ENCODE measurements at places on chromosomes 1 and 21.

DNA sequence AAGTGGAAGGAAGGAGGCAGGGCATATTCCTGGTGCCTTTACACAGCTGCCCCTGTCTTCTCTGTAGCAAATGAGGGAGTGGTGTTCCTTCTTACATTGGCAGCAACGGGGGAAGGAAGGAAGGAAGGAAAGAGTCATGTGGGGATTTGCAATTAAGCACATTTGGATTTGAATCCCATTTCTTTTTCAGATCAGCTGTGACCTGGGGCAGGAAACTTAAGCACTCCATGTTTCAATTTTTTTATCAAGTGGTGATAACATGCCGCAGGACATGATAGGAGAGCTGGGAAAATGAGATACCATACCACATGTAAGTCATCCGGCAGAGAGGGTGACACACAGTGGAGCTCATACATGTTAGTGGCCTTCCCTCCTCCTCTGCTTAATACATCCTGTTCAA lies 186.8 kb downstream of the APP start:
- DNase-seq = no peak

DNA sequence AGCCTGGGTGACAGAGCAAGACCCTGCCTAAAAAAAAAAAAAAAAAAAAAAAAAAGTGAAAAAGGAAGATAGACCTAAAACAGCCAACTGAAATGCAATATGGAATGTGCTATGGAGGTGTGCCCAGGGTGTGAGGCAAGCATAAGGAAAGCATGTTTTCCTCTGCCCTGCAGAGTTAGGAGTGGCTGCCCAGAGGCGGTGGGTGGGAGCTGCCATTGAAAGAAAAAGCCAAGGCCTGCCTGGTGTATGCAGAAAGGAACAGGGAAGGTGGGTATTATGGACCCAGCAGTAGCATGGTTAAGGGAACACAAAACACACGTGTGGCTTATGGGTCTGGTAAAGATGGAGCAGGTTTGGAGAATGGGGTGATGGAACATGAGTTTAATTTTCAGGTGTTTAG lies 8.9 kb downstream of the CD244 start:
- DNase-seq = no peak

GRCh38 chr1:108841703-108842102 lies 15.2 kb downstream of the AKNAD1 start:
- DNase-seq = no peak

GRCh38 chr1:89732643-89733222 lies 88.1 kb upstream of the LRRC8D start:
- DNase-seq = no peak

- DNase-seq = no peak
Observed at GRCh38 chr1:26537951-26538352, 8.4 kb downstream of the RPS6KA1 start.

- no peak for DNase-seq
Observed at GRCh38 chr1:24052220-24052619, 59.7 kb downstream of the MYOM3 start.

DNA sequence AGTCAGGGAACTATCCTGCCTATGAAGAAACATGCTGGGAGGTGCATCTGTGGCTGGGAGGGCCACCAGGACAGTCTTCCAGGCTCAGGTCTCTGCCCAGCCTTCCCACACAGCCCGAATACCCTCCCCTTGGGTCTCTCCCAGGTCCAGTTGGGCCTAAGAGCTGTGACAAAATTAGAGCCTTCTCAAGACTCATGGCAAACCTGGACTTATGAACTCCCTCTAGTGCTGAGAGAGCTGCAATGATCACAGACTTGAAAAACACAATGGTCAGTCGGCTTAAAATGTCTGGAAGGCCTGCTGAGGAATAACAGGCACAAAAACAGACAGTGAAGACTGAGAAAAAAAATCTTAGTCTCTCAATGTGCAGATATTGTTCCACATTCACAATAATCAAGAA lies 325.1 kb downstream of the BRINP2 start:
- DNase-seq = no peak

DNA sequence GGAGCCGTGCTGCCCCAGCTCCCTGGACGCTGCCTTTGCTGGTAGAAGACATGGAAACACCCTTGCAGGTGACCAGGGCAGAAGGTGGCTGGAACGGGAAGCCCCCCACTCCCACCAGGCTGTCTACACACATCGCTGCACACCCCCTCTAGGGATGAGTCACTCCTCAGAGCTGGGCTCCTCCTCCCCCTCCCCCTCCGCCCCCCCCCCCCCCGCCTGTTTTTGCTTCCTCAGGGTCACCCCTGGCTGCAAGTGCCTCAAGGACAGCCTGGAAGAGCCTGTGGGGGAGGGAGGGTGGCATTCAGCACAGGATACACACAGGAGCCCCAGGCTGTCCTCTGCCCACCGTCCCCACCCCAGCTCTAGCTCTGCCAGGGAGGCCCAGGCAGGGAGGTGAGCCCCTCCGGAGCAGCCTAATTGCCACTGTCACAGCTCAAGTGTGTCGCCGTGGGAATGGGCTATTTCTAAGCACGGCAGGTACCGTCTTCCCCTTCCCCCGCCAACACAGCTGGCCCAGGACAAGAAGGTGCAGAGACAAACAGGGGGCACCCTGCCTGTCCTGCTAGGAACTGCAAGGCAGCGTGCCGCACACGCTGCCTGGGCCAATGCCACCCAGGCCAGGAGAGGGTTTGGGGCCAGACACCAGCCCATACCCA lies 2.5 kb downstream of the FNDC10 start:
- no peak for DNase-seq

GRCh38 chr1:190809312-190809711 lies 331.6 kb upstream of the BRINP3 start:
- no peak for DNase-seq

DNA sequence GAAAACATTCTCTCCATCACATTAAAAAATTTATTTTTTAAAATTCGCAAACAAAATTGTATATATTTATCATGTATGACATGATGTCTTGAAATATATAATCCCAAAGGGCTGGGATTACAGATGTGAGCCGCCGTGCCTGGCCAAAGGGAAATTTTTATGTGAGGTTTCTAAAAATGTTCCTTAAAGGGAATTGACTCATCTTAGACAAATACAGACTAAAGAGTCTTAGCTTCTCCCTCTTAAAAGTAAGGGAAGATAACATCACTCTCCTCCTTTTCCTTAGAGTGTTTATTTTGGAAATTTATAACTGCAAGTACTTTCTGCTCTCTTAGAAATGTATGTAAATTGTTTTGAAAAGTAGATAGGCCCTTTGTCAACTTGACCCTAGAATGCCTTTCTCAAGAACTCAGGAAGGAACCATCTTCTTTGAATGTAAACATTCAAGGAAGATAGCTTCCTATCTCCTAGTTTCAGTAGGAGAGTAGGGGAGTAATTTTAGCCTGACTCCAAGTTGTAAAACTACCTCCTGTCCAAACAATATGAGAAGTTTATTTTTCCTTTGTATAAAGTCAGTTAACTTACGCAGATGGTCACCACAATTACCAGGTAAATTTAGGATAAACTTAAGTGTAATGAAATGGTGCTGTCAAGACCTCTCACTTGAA lies 59.5 kb downstream of the C21orf91 start:
- no peak for DNase-seq

GRCh38 chr21:43859747-43860214 lies 5.2 kb upstream of the AGPAT3 start:
- no peak for DNase-seq

- DNase-seq = no peak
Observed at GRCh38 chr1:36306210-36306901, at the start of gene SH3D21. Gene SH3D21 (plus strand): TSS chr1:36306368. CDS start chr1:36306421, 53 bp downstream.

All from NCI-H446 (cell line).